ENCODE measurements at places on chromosomes 6 and 20. TPM values are rescaled to one million over a fixed set of nuclear protein-coding genes. Genes with fewer than 3 reads are reported as not detected.

BMP5 gene
- total RNA-seq = 0.16 TPM

KCNK5 gene
- 0.16 TPM for total RNA-seq

ZNF184 gene
- total RNA-seq = 3.3 TPM

PCED1A gene
- 20.4 TPM for total RNA-seq

CRYBG1 gene
- total RNA-seq = 3.7 TPM

EEF1A2 gene
- total RNA-seq = 12.5 TPM

All from mesangial cell (primary cell).